ENCODE measurements at places on chromosomes 12 and 14. TPM values are rescaled to one million over a fixed set of nuclear protein-coding genes. Genes with fewer than 3 reads are reported as not detected.

Gene PSME1
- total RNA-seq: 30.4 TPM

Gene POTEM
- not detected for total RNA-seq

Gene SLC24A4
- total RNA-seq: 4.2 TPM

Gene KRT6C
- not detected for total RNA-seq

Gene RARG
- total RNA-seq: 2.1 TPM

Gene C14orf180
- total RNA-seq: 0.92 TPM

Gene CCND2
- total RNA-seq: 191 TPM
